ENCODE measurements at places on chromosomes 1 and 21.

DNA sequence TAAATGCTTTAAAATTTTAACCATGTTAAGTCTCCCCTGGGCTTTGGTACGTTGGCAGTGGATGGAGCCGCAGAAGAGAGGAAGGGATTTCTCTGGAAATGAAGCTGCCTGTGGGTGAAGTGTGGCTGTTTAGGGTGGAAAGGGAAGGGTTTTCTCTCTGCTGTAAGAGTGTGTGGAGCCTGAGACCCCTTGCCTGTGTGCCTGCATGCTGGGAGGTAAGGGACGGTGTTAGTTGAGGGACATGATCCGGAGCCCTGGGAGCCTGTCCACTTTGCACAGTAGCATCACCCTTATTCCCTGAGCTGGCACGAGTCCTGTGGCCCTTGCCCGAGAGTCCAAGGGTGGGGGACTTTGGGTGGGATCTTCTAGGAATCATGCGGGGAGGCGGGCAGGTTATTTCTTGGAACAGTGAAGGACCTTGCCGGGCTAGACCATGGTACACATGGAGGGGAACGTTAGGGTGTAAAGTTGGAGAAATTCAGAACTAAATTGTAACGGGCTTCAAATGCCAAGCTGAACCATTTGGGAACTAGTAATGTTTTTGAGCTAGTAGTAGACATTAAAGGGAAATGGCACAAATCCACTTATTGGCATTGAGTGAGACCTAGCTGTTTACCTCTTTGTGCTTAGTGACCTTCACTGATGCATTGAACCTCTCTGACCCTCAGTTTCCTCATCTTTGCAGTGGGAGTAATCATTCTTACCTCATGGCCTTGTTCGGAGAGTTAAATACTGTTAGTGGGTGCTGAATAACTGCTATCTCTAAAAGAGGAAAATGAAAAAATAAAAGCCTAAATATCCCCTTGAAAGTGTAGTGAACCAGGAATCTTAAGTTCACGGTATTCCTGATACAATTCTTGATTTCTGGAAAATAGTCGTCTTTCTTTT is 3.5 kb downstream of the GALNT2 start:
- no peak for DNase-seq

DNA sequence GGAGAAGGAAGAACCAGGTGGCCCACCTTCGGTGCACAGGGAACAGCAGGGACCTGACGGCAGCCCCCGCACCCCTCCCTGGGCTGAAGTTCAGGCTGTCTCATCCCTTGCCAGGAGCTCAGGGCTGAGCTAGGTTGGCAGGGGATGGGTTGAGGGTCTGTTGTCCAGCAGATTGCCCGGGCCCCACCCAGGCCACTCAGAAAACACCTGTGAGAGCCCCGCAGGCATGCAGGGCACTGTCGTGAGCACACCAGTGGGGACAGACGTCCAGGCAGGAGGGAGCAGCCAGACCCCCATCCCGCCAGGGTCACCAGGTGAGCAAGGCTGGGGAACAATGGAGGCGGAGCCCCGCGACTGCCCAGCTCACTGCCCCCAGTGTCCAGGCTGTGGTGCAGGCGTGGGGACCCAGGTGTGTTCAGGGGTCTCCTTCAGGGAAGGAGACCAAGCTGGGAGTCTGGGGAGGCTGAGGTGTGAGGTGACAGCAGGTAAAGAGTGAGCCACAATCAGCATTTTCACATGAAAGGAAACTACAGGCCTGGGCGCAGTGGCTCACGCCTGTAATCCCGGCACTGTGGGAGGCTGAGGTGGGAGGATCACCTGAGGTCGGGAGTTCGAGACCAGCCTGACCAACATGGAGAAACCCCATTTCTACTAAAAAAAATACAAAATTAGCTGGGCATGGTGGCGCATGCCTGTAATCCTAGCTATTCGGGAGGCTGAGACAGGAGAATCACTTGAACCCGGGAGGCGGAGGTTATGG is 9.4 kb upstream of the SAMD11 start:
- DNase-seq = no peak

GRCh38 chr1:114902343-114902742 is 47.7 kb downstream of the SYCP1 start:
- no peak for DNase-seq

GRCh38 chr1:16434501-16434900 is 2.7 kb downstream of the SPATA21 start:
- no peak for DNase-seq

- DNase-seq = peak; percentile 65
These were observed 10.9 kb downstream of the ADAMTS1 start for GRCh38 chr21:26834181-26834905.

DNA sequence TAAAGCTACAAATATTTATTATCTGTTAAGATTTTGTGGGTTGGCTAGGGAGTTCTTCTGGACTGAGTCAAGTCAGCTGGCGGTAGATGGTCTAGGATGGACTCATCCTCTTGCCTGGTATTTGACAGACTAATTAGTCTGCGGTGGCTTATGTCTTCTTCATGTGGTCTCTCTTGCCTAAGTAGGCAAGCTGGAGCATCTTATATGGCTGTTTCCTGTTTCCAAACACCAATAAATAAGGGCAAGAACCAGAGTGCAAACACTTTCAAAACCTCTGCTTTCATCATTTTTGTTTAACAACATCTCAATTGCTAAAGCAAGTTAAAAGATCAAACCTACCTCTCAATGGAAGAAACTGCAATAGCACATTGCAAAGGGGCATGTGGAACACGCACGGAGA is 484.8 kb downstream of the PTPRC start:
- DNase-seq = no peak

GRCh38 chr1:82464362-82465001 is 663.7 kb downstream of the ADGRL2 start:
- DNase-seq = peak; percentile 85

- DNase-seq = no peak
These were observed 58.0 kb downstream of the KAZN start for GRCh38 chr1:14656384-14656937.

- no peak for DNase-seq
These were observed 263.0 kb downstream of the TNR start for GRCh38 chr1:175480343-175480822.

- DNase-seq = no peak
These were observed 334.0 kb upstream of the PRMT6 start for GRCh38 chr1:106722466-106722865.

- no peak for DNase-seq
These were observed 9.6 kb upstream of the RFX5 start for GRCh38 chr1:151356696-151357095.

DNA sequence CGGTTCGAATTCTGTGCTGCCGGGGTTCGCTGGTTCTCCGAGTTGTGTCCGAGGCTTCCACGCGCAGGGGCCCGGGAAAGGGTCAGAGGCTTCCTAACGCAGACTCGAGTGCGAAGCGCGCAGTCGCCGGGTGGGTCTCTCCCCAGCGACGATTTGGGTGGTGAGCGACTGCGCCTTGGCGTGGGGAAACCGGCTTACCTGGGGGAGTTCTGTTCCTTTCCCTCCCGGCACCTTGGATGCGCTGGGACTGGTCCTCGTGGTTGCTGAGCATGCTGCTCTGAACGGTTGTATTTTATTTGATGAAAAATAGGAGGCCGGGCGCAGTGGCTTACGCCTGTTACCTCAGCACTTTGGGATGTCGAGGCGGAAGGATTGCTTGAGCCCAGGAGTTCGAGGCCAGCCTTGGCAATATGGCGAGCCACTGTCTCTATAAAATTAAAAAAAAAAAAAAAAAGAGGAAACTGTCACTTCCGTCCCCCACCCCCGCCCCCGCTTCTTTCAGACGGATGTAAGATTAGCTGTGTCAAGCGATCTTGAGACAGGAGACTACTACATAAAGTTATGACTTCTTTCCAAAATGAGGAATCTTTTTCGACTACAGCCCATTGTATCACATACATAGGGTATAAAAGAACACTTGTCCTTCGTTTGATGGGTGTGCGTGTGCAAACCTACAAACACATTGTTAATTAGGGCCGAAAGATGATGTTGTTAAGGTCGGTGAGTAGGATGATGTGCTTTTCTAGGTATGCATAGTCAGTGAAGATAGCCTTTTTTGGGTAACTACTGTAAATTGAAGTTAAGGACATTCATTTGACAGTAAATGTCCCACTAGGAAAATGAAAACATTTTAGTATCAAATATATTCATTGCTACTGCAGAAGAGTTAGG is at the start of gene CCDC18:
Gene CCDC18, plus strand, starts transcription at position 2 of the 891 bp plus-strand sequence. CDS start 2,638 bp downstream, outside the sequence.
- DNase-seq = no peak

DNA sequence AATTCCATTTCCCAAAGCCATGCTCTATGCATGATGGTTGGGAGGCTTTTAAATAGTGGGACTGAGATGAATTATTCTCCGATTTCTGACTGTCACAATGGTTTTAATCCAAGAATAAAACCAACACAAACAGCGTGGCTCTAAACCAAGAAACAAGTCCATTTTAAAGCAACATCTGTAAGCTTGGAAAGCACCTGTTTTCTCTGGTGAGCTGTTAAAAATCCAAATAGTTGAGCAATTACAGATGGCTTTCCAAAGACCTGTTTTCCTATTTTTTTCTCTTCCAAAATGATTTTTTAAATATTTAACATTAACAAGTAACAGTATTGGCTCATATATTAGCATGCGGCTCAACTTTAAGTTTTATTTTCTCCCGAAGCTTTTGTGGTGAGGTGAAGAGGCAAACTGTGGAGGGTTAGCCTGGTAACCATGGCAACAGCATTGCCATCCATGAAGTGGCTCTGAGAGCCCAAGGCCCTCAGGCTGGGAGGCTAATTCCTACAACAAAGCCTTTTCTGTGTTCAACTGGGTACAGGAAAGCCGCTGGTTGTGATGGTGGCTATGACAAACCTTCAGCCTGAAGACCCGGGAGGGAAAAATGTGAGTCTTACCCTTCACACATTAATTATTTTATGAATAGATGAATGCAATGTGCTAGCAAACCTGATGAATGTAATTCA is 56.7 kb upstream of the B3GALT5 start:
- no peak for DNase-seq

- DNase-seq = no peak
These were observed 50.0 kb upstream of the WNT2B start for GRCh38 chr1:112458756-112459155.

DNA sequence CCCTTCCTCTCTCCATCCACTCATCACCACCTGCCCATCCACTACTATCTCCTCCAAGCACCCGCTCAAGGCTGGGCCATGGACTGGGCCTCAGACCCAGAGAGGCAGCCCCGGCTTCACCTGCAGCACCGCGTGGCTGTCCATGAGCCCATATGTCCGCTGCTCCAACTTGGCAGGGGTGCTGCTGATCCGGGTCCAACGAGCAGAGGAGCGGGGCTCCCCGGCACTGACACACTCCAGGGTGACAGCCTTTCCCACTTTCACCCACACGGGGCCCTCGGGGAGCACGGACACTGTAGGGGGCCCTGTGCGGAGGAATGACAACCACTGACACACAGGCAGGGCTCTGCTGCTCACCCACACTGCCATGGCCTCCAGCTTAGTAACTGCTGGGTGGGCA is 28.9 kb downstream of the LDLRAD2 start:
- DNase-seq = no peak

DNA sequence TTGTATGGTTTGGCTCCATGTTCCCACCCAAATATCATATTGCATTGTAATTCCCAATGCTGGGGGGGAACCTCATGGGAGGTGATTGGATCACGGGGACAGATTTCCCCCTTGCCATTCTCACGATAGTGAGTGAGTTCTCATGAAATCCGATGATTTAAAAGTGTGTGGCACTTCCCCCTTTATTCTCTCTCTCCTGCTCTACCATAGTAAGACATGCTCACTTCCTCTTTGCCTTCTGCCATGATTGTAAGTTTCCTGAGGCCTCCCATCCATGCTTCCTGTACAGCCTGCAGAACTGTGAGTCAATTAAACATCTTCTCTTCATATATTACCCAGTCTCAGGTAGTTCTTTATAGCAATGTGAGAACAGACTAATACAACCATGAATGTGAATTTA is 211.6 kb upstream of the NR5A2 start:
- DNase-seq = no peak

DNA sequence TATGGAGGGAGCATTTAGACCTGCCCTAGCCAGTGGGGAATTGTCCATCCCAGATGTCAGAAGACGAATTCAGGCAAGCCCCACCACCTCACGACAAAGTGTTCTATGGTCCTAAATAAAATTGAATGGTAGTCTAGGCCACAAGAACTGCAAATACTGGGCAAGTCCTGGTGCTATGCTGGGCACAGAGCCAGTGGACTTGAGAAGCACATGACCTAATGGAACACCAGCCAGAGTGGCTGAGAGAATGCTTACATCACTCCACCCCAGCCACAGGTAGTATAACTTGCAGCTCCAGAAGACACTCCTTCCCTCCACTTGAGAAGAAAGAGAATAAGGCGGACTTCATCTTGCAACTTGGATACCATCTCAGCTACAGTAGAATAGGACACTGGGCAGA is 567.3 kb upstream of the CXADR start:
- no peak for DNase-seq

GRCh38 chr1:168195199-168196135 is 16.7 kb downstream of the TIPRL start:
- no peak for DNase-seq

DNA sequence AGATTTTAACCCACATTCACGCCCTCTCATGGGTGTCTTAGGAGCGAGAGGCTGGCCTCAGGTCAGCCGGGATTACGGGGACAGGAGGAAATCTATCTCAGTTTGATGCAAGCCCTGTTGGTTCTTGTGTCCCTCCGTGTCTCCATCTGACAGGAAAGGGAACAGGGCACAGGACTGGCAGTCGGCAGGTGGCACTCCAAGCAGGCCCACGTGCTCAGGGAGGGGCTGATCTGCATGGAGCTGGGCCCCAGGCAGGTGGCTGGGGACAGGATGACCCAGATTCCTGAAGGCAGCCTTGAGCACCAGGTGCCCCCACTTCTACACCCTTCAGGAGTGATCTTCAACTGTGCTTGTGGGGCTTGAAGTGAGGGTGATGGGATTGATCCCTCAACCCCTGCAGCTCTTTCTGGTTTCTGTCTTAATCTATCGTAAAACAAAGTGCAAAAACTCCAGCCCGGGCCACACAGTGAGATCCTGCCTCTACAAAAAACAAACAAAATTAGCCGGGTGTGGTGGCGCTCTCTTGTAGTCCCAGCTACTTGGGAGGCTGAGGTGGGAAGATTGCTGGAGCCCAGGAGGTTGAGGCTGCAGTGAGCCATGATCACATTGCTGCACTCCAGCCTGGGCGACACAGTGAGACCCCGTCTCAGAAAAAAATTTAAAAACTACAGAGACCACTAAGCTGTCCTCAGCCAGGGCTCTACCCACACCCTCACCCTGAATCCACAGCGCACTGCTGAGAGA is 8.3 kb downstream of the PLEKHG5 start:
- DNase-seq = no peak

- no peak for DNase-seq
These were observed 45.9 kb downstream of the SYT14 start for GRCh38 chr1:209983953-209984352.

GRCh38 chr1:87880764-87881163 is 552.1 kb downstream of the LMO4 start:
- no peak for DNase-seq

DNA sequence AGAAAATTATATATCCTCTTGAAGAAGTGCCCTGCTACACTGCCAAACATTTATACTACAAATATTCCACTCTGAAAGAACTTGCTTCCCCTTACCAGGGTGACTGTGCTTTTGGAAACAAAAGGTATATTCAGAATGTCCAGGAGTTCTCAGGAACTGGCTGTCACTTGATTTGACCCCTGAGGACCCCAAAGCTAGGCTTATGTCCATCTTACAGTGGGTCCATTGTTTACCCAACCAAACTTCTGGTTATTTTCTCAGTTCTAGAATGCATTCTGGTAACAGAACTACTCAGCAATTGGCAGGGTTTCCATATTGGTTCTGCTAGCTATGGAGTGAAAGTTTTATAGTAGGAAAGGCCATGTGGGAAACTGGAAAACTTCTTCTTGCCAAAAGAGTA is 207.1 kb upstream of the KCTD3 start:
- DNase-seq = no peak

All from adipocyte (in vitro differentiated cells).